Fibroblast of skin of right quadriceps (primary cell): ENCODE measurements at places on chromosomes 6 and 20.

- DNase-seq, result peak; percentile 82
Measured at GRCh38 chr6:105994591-105995390, 91.3 kb upstream of the PRDM1 start.

- DNase-seq, result no peak
Measured at GRCh38 chr20:6914986-6915385, 147.5 kb downstream of the BMP2 start.

- no peak for DNase-seq
Measured at GRCh38 chr6:29419516-29419915, 4.8 kb downstream of the OR12D1 start.

DNA sequence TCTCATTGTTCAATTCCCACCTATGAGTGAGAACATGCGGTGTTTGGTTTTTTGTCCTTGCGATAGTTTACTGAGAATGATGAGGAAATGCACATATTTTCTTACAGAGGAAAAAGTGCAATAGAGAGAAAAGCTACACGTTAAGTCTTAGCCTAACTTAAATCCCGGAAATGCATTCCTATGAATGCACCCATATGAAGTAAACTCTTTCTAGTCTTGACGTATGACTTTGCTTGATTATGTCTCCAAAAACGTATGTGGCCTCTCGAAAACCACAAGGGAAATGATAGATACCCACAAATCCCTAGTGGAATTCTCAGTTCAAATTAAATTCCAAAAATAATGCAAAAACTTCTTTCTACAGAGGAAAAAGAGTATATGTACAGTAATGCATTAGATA lies 90.7 kb upstream of the SASH1 start:
- DNase-seq, result peak; percentile 94

- DNase-seq, result no peak
Measured at GRCh38 chr20:14489544-14489943, 152.1 kb upstream of the FLRT3 start.

- no peak for DNase-seq
Measured at GRCh38 chr20:62900692-62901584, 25.4 kb downstream of the DIDO1 start.

GRCh38 chr6:50543666-50544065 lies 169.7 kb upstream of the TFAP2D start:
- no peak for DNase-seq

DNA sequence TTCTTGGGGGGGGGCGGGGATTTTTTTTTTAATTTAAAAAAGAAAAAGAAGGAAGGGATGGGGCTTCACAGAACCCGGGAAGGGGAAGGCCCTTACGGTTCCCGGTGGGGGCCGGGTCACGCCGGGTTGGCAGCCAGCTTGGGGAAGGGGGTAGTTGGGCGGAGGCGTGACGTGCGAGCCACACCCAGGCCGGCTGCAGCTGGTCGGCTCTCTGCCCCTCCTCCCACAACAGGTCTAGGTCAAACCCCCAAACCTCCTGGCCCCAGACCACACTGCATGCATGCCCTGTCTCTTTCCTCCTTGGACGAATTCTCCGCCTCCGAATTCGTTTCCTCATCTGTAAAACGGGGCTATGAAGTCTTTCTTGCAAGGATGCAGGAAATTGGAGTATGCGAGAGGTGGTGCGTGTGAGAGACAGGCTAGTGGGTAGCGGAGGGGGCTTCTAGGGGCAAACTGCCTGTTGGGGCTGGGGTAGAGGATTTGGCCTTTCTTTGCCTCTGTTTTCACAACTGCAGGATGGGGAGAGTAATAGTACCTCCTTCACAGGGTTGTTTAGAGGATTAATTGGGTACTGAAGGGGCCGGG lies 828 bp downstream of the HCK start:
- DNase-seq, result no peak

DNA sequence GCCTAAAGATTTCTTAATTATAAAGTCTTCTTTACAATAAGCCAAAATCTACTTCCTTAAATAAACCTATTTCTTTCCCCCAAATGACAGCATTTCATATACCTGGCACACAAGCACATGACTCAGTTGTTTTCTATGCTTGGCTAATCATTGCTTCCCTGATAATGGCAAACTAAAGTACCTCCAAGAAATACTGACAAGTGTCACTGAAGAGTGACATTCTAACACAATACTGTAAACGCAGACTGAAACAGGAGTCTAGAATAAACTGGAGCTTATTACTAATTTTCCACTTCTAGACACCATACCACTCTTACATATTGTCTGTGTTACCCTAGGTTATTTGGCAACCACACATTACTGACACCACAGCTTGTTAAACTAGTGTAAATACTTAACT lies 14.3 kb downstream of the SYNCRIP start:
- no peak for DNase-seq

- no peak for DNase-seq
Measured at GRCh38 chr20:57605045-57605444, 15.2 kb downstream of the ZBP1 start.

DNA sequence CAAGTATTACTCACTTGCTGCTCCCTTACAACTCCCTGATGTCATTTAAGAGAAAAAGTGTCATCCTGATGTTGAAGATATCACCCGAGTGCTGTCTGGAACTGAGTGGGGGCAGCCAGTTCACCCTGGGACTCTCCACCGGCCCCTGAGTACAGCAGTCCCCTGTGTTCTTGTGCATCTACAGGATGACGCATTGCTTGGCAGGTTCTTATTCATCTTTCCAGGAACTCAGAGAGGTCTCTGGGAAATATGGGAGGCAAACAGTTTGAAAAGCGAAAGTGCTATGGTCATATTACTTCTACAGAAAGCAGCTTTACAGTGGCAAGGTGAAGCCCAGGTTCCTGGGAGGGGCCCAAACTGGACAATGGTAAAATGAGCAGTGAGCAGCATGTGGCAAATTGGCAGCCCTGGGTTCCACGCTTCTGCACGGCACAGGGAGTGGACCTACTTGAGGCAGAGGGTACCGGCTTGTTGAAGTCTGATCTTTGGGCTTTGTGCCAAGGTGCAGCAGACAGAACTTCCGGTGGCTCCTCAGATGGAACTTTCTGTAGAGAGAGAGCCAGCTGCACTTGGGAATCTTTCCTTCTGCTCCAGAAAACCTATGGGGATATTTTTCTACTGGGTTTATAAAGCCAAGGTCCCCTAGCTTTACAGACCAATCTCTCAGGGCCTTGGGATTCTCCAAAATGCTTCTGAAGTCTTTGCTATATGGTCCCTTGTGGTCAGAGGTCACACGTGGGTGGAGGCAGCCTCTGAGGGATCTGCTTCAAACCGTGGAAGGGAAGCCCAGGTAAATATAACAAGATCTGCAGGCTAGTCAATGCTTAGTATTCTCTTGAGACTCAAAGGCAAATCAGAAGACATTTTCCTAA lies 128.3 kb downstream of the MAP3K7 start:
- DNase-seq, result no peak

DNA sequence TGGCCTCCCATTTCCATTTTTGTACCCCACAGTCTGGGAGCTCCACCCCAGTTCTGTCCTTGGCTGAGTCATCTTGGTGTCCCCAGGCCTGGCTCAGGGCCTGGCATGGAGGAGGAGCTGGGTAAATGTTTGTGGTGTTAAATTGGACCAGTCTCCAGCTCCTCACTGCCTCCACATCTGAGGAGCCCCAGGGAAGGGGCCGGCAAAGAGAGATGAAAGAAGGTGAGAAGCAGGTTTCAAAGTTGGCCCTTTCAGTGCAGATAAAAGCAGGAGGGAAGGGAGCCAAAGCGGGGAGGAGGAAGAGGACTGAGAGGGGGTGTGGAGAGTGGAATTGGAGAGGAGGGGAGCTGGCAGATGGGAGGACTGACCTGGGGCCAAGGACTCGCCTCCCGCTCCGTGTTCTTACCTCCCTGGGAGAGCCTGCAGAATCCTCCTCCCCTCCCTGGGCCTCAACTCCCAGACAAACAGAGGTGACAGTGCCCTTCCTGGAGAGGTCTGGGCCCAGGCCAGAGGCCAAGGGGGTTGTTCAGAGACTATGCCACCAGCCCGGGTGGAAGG lies 89.0 kb downstream of the CD40 start:
- DNase-seq, result no peak
